ENCODE measurements at places on chromosomes 16 and 17.

DNA sequence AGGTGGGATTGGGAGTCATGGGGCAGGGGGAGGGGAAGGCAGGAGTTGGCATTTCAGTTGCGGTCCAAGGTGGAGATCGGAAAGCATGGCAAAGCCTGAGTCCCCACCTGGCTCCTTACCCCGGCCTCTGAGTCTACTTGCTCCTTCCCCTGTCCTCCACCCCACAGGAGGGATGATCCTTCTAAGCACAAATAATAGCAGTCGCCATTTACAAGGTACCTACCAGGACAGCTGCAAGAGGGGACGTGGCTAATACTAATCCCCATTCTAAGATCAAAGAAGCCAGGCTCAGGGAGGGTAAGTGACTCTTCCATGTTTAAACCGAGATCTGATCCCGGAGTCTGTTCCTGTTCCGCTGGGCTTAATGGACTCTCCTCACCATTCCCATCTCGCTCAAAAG, 396.3 kb downstream of the SLC39A11 start:
- DNase-seq = no peak

DNA sequence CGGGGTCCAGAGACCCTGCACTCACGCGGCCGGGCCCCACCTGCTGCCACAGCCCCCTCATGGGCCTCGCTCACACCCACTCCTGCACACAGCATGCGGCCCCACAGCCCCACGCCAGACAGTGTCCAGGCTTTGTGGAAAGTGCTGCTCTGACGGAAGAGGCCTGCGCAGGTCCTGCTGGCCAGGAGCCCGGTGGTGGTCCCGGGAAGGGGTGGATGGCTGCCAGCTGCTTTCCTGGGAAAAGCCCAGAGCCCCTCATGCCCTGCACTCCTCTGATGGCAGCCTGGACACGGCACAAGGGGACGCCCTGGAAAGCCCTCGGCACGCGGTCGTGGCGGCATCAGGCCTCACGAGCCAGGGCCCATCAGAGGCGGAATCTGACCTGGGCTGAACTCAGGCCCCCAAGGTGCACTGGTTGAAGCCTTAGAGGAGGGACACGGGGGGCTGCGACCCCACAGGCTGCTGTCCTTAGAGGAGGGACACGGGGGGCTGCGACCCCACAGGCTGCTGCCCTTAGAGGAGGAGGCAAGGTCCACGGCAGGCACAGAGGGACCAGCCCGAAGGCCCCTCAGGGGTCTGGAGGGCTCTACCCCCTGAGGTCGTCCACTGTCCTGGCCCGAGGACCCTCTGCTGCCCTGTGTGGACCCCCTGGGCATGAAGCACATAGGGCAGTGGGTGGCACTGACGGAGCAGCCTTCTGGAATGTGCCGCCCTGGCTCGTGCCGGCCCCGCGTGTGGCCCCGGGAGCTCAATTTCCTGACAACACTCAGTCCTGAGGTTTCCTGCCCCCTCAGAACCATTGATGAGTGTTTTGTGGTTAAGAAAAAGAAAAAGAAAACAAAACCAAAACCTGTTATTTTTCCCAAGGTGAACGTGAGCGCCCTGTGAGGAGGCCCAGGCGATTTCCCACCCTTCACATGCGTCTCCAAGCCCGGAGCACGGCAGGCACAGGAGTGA, 22.1 kb downstream of the SOX8 start:
- DNase-seq = peak; percentile 88

- DNase-seq = peak; percentile 61
Observed at GRCh38 chr17:5870231-5870953, 199.8 kb upstream of the WSCD1 start.

- no peak for DNase-seq
Observed at GRCh38 chr16:84841787-84842300, 22.1 kb downstream of the CRISPLD2 start.

DNA sequence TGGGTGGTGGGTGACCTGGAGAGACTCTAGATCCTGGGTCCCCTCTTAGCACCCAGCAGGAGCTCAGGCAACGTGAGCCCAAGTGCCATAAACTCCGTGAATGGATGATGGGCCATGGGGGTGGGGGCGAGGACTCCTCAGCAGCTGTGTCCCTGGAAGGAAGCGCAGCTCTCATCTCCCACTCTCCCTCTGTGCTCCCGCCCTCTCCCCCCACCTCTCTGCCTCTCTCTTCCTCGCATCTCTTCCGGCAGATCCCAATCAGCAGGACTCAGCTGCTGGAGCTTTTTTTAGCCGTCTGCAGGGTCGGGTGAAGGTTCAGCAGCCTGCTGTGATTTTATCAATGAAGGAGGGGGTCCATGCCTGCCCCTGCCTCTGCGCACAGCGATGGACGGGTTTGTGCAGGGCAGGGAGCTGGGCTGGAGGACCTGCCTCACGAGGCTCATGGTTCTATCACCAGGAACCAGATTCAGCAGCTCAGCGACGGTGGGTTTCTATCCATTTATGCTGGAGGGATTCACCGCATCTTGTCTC, 8.3 kb downstream of the CCR7 start:
- no peak for DNase-seq

DNA sequence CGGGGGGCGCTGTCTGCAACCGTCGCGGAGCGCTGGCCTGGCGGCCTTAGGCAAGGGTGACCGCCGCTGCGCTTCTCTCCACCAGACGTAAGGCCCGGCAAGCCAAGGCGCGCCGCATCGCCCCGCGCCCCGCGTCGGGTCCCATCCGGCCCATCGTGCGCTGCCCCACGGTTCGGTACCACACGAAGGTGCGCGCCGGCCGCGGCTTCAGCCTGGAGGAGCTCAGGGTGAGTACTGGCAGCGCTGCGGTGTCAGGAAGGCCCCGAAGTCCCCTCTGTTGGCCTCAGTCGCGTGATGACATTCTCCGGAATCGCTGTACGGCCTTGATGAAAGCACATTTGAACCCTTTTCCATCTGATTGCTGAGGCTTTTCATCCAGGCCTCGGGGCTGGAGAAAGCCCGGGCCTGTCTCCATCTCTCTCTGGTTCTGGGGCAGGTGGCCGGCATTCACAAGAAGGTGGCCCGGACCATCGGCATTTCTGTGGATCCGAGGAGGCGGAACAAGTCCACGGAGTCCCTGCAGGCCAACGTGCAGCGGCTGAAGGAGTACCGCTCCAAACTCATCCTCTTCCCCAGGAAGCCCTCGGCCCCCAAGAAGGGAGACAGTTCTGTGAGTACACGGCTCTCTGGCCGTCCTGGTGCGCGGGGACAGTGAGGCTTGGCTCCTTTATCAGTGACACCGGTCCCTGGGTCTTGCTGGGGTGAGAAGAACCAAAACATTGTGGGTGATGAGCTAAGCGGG, 831 bp downstream of the RPL13 start:
- DNase-seq = no peak

DNA sequence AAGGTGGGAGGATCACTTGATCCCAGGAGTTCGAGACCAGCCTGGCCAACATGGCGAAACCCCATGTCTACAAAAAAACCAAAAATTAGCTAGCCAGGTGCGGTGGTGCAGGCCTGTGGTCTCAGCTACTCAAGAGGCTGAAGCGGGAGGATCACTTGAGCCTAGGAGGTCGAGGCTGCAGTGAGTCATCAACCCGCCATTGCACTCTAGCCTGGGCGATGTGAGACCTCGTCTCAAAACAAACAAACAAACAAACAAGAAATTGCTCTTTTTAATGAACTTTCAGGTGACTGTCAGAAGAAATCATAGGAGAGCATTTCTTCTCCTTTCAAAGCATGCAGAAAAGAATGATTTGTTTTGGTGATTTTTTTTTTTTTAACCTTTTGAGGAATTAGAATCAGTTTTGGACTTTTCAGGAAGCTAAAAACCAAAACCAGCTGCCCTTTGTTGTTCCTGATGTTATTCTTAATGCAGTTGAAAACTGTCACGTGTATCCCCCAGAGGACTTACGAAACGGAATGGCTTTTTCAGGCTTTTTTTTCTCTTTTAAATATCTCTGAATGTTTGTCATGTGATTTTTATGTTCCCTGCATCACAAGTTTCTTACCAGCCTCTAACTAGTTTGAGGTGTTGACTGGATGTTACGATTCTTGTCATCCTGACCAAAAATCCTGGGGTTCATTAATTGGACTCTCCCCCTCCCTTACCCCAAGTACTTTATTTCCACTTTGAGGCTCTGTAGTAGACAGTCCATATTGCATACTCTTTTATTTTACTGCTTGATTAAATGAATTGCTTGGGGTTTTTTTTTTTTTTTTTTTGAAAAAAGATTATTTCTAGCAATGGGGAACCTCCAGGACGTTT, 34.1 kb downstream of the SNX29 start:
- no peak for DNase-seq

DNA sequence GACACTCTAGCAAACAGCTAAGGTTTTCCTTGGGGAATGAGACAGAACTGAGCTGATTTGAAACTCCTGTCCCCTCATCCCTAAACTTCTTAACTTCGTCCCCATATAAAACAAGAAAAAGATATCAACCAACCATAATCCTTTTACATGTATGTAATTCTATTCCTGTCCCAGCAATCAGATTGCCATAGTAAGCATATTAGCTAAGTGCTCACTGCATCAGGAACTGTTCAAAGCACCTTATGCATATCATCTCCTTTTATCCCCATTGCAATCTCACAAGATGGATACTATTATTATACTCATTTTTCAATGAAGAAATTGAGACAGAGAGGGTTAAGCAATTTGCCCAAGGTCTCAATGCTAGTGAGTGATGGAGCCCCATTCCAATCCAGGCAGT, 6.8 kb downstream of the KIF18B start:
- DNase-seq = no peak

DNA sequence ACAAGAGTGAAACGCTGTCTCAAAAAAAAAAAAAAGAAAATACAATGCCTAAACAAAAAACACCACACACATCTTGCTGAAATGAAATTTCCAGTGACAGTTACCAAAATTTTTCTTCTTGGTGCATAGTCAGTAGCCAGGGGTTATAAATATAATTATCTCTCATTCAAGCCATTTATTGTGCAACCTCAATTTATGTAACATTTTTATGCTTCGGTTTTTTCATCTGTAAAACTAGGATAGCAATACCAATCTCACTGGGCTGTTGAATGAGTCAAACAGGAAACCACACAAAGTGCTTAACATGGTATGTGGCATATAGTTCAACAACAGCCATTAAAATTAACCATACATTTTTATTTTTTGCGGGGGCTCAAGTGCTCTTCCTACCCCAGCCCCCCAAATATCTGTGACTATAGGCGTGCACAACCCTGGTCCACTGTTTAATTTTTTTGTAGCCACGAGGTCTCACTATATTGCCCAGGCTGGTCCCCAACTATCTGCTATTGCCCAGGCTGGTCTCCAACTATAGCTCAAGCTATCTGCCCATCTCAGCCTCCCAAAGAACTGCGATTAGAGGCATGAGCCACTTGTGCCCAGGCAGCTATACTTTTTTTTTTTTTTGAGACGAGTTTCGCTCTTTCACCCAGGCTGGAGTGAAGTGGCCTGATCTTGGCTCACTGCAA, 2.6 kb downstream of the COG4 start:
- DNase-seq = peak; percentile 57

DNA sequence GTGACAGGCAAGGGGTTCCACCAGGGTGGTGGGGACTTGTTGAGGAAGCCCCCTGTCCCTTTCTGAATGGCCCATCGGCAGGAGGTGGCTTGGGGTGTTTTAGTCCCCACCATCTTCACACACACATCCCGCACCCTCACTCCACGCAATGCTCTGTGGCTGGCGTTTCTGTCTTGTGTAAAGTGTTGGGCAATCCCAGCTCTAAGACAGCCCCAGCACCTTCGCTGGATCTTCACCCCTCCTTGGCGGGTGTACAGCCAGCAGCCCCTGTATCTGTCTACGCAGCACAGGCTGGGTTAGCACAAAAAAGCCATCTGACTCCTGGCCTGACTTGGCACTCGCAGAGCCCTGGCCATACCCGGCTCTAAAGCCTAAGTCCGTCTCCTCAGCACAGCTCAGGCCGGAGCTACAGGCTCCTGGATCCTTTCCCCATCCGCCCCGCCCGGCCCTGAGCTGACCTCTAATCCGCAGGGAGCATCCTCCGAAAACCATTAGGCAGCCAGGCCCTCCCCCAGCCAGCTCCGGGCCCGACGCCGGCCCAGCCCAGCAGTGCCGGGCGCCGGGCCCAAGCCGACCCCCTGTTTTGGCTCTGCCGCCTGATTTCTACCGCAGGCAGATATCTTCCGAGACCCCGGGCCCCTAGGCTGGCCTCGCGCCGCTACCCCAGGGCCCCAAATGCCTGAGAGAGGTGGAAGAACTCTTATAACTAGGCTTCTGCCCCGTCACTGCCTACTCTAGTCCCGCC, 42.4 kb upstream of the TAC4 start:
- no peak for DNase-seq

- DNase-seq = peak; percentile 55
Observed at GRCh38 chr16:80948886-80949493, 57.7 kb downstream of the CMC2 start.

- no peak for DNase-seq
Observed at GRCh38 chr17:36185416-36185815, 9.0 kb upstream of the TBC1D3B start.

DNA sequence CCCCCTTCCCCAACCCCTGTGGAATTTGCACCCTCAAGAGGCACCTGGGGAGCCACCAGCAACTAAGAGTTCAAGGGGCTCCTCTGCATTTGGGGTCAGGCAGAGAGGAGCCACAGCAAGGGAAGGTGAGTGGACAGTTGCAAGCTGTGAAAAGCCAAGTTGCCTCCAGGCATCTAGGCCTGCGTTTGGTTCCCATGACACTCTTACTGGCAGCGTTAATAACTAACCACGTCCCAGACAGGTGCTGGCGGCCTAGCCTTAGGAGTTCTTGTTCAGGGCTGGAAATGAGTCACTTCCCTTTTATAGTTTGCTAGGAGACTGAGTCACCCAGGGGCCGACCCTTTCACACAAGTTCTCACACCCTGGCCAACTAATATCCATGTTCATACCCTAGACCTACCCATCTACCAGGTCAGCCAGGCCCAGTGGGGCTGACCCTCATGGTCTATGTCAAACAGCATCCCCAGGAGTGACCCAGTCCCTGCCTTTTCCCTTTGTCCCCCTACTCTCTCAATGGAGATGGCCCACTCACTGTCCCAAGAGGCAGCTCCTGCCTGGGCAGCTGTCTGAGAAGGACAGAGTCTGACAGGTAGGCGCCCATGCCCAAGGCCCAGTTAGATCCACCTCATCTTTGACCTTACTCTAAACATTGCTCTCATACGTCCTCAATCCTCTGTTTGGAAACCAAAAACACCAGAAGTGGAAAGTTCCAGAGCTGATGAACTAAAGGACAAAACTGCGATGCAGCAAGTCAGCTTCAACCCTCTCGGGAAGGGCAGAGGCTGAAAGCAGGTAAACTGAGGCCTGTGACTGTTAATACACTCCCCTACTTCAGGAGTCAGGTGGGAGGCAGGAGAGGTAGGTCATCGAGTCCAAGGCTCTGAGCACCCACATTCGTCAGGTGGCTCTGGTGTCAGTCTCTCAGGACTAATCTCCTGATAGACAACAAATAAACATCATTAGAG, 300.6 kb downstream of the SOX9 start:
- peak; percentile 100 for DNase-seq

Data from M059J (cell line).